Pons (tissue), 1 donor: ENCODE measurements at places on chromosomes 3 and 15.
A peak's percentile ranks its signal among the peaks of the same experiment; 100 is the strongest.

DNA sequence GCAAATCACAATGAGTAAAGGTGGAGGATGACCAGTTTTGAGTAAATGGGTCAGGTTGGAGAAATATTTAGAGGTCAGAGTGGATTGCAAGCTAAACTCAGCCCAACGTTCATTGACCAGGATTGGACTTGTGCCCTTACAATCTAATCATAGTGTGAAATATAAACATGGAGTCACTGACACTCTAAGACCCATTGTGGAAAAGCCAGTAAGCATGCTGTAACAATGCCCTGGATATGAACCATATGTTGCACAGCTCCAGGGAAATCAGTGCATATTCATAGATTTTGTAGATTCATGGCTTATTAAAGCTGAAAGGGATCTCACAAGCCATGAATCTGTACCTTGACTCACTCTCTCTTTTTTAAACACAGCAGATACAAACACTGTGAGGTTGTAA lies 660.2 kb upstream of the LMCD1 start:
- no peak for DNase-seq

DNA sequence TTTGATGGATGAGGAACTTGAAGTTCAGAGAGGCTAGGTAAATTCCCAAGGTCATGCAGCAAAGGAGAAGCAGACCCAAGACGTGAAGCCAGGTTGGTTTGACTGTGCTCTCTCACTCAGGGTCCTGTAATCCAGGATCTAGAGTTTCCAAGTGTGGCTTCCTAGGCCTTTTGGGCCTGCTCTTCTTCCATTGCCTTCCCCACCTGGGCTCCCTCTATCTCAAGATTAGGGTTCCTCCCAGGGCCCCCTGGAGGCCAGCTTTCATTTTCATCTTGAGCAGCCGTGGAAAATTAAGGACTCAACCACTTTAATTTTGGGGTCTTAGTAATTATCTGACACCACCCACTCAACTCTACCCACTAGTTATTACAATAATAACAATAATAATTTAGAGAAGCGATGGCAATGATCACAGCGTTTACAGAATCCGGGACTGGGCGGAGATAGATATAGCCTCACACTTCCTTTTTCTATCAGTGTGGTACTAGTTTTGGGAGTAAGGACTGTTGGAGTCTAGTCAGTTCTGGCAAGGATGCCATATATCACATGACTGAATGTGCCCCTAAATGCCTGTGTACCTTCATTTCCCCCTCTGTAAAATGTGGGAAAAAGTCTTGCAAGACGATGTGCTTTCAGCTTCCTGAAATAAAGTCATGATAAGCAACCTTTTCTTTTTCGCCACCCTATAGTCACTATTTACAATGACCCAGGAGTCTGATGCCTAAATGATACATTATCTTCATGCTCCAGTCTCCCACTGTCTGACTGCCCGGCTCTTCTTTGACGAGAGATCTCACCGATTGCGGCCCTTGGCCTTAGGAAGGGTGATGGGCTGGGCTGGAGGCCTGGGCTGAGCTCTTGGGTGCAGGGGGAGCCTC lies 30.2 kb upstream of the MAGEF1 start:
- DNase-seq: no peak

GRCh38 chr15:99657996-99658395 lies 75.2 kb downstream of the LYSMD4 start:
- DNase-seq: no peak

GRCh38 chr3:179558742-179559364 lies 3.9 kb upstream of the ACTL6A start:
- peak; percentile 83 for DNase-seq

DNA sequence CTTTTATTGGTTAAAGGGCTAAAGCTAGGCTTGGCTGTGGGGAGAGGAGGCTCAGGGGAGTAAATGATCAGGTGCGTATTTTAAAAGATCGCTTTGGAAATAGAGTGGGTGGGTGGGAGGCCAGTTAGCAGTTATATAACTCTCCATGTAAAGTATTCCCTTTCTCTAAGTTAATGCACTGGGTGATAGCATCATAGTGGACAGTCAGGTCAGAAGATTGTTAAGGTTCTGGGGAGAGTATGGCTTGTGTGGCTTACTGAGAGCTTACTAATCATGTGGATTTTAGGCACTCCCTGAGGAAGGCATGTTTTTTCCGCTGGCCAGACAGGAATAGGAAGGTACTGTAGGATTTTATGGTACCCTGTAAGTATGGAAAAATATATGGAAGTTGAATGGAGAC lies 6.3 kb upstream of the EIF3J start:
- DNase-seq: no peak

DNA sequence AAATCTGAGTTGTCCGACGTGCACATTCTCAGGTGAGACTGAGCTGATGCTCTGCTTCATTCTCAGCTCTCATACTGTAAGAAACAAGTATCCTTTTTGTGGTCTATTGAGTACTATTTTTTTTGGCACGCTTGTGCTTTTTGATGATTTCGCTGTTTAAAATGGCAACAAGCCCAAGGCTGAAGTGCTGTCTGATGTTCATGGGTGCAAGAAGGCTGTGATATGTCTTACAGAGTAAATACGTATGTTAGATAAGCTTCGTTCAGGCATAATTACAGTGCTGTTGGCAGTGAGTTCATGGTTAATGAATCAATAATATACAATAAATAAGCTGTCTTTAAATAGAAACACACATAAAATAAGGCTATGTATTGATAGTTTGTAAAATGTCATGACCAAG lies 27.2 kb downstream of the AQR start:
- no peak for DNase-seq

GRCh38 chr15:47194718-47195117 lies 522.6 kb upstream of the SEMA6D start:
- DNase-seq: no peak

DNA sequence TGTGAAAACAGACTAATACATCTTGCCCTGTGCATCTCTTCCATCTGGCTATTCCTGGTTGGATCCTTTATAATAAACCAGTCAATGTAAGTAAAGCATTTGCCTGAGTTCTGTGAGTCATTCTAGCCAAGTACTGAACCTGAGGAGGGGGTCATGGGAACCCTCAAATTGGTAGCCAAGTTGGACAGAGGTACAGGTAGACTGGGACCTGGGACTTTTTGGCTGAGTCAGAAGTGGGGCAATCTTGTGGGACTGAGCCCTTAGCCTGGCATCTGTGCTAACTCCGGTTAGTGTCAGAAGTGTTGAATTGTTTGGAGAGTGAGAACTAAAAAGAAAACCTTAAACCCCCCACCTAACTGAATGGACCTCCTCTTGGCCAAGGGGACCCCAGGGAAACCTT lies 21.0 kb upstream of the LIMD1 start:
- no peak for DNase-seq

GRCh38 chr3:68861521-68861920 lies 70.8 kb downstream of the TAFA4 start:
- DNase-seq: no peak

DNA sequence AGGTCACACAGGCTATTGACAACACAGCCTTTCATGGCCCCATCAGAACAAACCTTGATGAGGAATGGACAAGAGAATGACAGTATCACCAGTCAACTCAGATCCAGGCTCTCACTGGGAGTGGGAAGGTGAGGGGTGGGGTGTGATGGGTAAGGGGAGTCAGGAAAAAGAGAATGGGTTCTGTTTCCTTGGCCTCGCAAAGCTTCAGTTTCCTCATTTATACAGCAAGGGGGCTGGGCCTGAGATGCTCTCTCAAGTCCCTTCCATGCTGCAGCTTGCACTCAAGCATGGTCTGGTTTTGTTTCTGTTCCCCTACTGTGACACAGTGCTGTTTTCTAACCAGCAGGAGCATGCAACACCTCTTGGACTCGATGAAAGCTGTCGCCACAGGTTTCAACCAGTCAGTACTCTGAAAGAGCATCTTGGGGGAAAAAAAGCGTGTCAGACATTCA lies 65.7 kb upstream of the IL12A start:
- DNase-seq: peak; percentile 54

DNA sequence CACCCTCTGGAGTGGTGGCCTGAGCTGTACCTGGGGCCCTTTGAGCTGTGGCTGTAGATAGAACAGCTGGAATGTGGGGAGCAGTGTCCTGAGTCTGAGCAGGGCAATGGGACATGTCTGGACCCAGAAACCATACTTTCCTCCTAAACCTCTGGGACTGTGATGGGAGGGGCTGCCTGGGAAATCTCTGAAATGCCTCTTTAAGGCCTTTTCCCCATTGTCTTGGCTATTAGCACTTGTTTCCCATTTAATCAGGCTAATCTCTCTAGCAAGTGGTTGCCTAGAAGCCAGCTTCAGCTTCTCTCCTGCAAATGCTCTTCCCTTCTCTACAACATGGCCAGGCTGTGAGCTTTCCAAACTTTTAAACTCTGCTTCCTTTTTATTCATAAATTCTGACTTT lies 58.5 kb upstream of the SPATA16 start:
- DNase-seq: no peak

- no peak for DNase-seq
Measured at GRCh38 chr15:90845201-90845949, 23.0 kb upstream of the FURIN start.

- DNase-seq: peak; percentile 36
Measured at GRCh38 chr15:48965972-48966371, 2.3 kb upstream of the SHC4 start.

GRCh38 chr3:181383760-181384159 lies 328.0 kb upstream of the SOX2 start:
- peak; percentile 49 for DNase-seq

- no peak for DNase-seq
Measured at GRCh38 chr15:75599401-75599800, 20.3 kb upstream of the PTPN9 start.

DNA sequence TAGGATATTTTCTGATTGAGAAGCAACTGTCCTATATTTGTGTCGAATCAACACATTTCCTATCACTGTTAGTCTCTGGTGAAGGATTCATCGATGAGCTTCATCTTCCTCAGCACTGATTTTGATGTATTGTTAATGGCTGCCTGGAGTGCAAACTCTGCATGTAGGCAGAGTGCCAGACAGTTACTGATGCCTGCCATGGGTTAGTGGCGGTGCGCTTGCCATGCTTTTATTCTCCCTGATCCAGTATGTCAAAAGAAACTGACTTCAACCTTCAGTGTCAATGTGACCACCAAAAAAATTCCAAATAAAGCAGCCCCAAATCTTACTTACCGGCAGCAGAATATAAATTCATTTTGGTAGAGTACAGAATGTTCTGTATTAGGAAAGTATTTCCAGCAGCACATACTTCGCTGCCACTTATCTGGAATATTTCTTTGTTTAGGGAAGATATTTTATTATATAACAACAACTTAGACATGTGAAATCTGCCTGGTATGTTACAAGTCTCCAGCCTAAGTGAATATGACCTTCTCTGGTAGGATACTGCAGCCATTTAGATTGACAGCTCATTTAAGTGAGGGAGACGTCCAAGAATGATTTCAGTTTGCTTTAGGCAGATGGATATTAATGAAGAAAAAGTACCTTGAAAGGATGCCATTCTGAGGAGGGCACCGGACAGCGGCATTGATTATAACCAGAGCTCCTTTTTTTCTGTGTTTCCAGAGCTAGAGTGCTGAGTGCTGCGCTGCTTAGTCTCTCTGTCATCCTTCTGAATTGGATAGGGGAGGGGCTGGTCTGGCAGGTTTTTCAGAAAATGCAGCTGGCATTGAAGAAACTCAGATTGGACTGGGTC lies 59.9 kb downstream of the ARHGEF26 start:
- peak; percentile 17 for DNase-seq
